ENCODE measurements at places on chromosomes 12 and 14.
A peak's percentile ranks its signal among the peaks of the same experiment; 100 is the strongest.

DNA sequence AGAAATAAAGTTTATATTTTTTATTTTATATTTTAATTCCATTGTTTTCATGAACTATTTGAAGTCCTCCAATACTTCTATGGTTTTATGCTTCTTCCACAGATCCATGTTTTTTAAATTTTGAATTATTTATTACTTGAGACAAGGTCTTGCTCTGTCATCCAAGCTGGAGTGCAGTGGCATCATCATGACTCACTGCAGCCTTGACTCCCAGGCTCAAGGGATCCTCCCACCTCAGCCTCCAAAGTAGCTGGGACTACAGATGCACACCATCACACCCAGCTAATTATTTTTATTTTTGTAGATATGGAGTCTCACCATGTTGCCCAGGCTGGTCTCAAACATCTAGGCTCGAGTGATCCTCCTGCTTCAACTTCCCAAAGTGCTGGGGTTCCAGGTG lies 28.8 kb upstream of the DLGAP5 start:
- no peak for ATAC-seq

GRCh38 chr14:97306133-97306759 lies 509.1 kb downstream of the VRK1 start:
- ATAC-seq, result peak; percentile 39

GRCh38 chr14:82313889-82314288 lies 780.2 kb upstream of the SEL1L start:
- ATAC-seq, result no peak

GRCh38 chr14:90288651-90289355 lies 32.5 kb downstream of the PSMC1 start:
- no peak for ATAC-seq

- ATAC-seq, result no peak
These were observed 78.8 kb upstream of the SLC38A4 start for GRCh38 chr12:46904406-46905238.

GRCh38 chr12:91256411-91256810 lies 73.8 kb upstream of the DCN start:
- no peak for ATAC-seq
